Chondrocyte (in vitro differentiated cells): ENCODE measurements at places on chromosomes 1 and 21. TPM values are rescaled to one million over a fixed set of nuclear protein-coding genes. Genes with fewer than 3 reads are reported as not detected.

DNA sequence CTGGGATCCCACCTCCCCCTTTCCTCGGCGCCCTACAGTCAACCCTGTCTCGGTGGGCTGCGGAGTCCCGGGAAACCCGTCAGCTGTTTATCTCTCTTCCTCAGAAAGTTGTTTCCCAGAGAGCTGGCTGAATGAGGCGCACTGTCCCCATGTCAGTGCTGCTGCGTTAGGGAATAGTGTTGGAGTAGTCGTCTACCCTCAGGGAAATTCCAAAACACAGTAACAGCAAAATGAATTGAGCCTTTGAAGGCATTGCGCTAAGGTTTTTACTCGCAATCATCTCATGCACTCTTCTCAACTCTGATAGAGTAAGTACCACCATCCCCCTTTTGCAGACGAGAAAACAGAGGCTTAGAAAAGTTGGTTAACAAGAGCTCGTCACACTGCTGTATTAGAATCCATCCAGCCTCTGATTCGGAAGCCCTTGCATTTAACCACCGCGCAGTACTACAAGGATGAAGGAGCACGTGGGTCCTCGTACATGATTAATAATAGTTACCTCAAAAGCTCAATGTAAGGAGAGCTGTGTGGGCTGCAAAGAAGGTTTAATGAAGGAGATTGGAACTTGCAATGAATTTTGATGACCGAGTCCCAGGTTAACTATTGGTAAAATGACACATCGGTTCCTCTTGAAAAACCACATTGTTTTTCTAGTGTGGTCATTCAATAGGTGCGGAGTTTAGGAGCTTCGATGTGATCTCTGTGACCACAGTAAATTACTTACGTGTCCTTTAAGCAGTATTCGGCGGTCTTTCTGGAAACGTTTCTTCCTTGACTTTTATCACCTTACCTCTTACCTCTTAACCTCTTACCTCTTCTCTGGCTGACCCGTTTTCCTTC is 788 bp upstream of the EDEM3 start:
- peak overlapping the region; percentile 94 for H3K27ac ChIP-seq
- peak overlapping the region; percentile 95 for H3K4me3 ChIP-seq
- peaks cover 29% of the 10 kb centered on the region for H3K4me1 ChIP-seq
- no peaks in the 10 kb centered on the region for H3K36me3 ChIP-seq
- DNase-seq = no peak

- no peak for DNase-seq
- no peaks in the 10 kb centered on the region for H3K36me3 ChIP-seq
- H3K27ac ChIP-seq = no peak overlapping the region
- H3K4me3 ChIP-seq = no peak overlapping the region
- H3K4me1 ChIP-seq = no peaks in the 10 kb centered on the region
Observed at GRCh38 chr1:56938646-56939045, 27.2 kb downstream of the C8B start.

GRCh38 chr1:246592695-246593094 is 26.4 kb downstream of the CNST start:
- no peak overlapping the region for H3K4me3 ChIP-seq
- peaks cover 71% of the 10 kb centered on the region for H3K4me1 ChIP-seq
- H3K27me3 ChIP-seq = no peaks in the 10 kb centered on the region

GRCh38 chr1:20948101-20948500 is 161.0 kb upstream of the HP1BP3 start:
- no peaks in the 10 kb centered on the region for H3K27me3 ChIP-seq
- H3K36me3 ChIP-seq = peaks cover 7% of the 10 kb centered on the region
- no peak overlapping the region for H3K27ac ChIP-seq
- DNase-seq = no peak
- no peaks in the 10 kb centered on the region for H3K4me1 ChIP-seq

DNA sequence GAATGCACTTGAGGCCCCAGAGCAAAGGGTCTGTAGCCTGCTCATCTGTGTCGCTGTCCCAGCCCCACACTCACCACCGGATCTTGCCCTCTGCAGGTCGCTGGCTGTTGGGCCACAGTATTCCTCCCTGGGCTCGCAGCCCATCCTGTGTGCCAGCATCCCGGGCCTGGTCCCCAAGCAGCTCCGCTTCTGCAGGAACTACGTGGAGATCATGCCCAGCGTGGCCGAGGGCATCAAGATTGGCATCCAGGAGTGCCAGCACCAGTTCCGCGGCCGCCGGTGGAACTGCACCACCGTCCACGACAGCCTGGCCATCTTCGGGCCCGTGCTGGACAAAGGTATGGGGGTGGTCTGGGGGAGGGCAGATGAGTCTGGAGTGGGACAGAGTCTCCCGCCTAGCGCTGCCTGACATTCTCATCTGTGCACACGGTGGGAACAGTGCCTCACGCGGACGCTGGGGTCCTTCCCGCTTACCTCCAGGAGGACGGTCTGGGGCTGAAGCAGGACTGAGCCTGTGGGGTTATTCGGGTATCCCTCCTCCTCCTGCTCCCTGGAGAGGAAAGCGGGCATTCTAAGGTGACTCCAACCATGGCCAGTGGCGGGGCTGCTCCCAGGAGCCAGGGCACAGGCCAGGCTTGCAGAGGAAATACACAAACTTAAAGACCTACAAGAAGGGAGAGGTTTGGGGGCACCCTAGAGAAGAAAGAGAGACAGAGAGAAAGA is 15.9 kb downstream of the WNT3A start:
- no peak overlapping the region for H3K27ac ChIP-seq
- no peak overlapping the region for H3K4me3 ChIP-seq
- peaks cover 35% of the 10 kb centered on the region for H3K27me3 ChIP-seq

- DNase-seq = no peak
- no peak overlapping the region for H3K4me3 ChIP-seq
- no peaks in the 10 kb centered on the region for H3K27me3 ChIP-seq
- peaks cover 23% of the 10 kb centered on the region for H3K4me1 ChIP-seq
- peak overlapping the region; percentile 65 for H3K27ac ChIP-seq
Observed at GRCh38 chr1:229440851-229441537, 7.1 kb upstream of the ACTA1 start.

- H3K4me1 ChIP-seq = peaks cover 65% of the 10 kb centered on the region
- no peaks in the 10 kb centered on the region for H3K36me3 ChIP-seq
- no peak within 1 kb of the TSS for H3K4me3 ChIP-seq
- H3K27ac ChIP-seq = peak within 1 kb of the TSS; percentile 34
- no peak for DNase-seq
Observed at GRCh38 chr1:153540394-153541361, at the start of gene S100A5. Gene S100A5, minus strand, starts transcription at chr1:153540934. Its CDS starts 743 bp downstream, at chr1:153540191.

DNA sequence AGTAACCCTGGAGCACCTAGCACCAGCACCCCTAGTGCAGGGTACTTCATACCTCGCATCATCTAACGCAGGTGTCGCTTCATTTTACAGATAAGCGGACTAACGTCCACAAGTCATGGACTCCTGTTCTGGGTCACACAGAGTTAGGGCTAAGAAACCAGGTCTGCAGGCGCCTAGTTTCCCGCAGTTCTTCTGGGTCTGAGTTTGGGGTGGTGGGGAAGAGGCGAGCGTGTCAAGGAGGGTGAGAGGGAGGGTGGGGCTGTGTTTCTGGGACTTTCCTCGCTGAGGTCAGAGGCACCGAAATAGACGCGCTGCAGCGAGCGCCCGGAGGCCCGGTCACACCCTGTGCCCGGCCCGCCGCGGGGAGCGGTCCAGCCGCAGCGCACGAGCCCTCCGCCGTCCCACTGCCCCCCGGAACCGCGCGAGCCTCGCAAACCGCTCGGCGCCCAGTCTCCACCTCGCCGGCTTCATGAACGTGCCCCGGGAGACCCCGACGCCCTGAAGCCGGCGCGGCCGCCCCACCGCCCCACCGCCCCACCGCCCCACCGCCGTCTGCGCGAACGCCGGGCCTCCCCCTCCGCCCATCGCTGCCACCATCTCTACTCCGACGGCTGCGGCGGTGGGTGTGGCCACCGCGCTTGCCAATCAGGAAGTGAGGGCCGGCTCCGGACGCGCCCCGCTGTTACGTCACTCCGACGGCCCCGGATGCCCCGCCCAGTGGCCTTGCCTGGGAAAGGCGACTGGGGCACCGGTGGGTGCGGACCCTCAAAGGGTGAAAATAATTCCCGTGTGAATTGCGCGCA is 12.3 kb downstream of the IFI6 start:
- H3K27me3 ChIP-seq = no peaks in the 10 kb centered on the region
- DNase-seq = no peak
- peak overlapping the region; percentile 71 for H3K4me3 ChIP-seq
- H3K36me3 ChIP-seq = no peaks in the 10 kb centered on the region

- no peak for DNase-seq
- H3K27ac ChIP-seq = no peak overlapping the region
- peaks cover 19% of the 10 kb centered on the region for H3K4me1 ChIP-seq
Observed at GRCh38 chr1:61102621-61103020, 20.3 kb downstream of the NFIA start.

DNA sequence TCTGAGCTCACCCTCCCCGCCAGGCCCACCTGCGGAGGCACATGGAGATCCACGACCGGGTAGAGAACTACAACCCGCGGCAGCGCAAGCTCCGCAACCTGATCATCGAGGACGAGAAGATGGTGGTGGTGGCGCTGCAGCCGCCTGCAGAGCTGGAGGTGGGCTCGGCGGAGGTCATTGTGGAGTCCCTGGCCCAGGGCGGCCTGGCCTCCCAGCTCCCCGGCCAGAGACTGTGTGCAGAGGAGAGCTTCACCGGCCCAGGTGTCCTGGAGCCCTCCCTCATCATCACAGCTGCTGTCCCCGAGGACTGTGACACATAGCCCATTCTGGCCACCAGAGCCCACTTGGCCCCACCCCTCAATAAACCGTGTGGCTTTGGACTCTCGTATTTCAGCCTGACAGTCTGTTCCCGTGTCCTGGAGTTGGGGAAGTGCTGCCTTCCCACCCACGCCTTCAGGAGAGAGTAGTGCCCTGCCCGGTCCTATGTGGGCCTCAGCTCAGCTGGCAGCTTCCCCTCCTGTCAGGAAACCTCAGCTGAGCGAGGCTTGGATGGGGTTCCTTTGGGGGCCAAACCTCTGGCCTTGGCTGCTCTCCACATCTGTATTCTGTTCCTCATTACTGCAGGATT is 9.2 kb downstream of the ZBTB48 start:
- no peaks in the 10 kb centered on the region for H3K4me1 ChIP-seq
- H3K27ac ChIP-seq = peak overlapping the region; percentile 45
- DNase-seq = no peak
- H3K4me3 ChIP-seq = no peak overlapping the region

DNA sequence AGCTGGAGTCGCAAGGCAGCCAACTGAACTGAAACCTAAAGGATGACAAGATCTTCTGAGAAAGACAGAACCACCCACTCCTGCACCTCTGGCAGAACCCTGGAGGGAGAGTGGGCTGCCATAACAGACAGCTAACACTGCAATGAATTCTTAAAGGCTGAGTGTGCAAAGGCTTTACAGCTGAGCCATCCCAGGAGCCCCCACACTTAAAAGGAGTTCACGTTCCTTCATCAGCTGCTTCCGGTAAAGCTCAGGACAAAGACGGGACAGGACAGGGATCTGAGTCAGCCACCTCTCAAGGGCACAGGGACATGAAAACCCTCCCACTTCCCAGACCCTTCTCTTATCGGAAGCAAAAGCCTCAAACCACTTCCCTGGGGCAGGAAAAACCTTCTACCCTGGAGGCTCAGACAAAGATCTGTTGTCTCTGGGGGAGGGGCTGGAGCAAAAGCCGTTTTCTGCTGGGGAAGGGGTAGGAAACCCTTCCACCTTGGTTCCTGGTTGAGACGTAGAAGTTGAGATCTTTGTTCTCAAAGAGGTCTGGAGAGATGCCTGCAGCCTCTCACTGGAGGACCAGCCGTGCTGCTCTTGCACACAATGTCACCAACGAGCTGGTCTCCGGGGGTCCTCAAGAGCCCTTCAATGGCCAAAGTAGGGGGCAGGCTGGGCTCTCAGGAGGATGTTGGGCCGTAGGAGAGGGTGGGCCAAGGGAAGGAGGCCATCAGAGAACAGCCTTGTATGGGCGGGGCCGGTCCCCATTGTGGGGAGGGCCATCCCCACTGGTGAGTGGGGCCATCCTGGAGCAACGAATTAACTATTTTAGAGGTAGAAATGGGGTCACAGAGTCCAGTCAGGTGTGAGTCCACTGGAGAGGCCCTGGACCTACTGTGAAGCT is 452.4 kb downstream of the PTPRU start:
- no peaks in the 10 kb centered on the region for H3K36me3 ChIP-seq
- H3K4me1 ChIP-seq = peaks cover 25% of the 10 kb centered on the region
- no peak for DNase-seq
- no peaks in the 10 kb centered on the region for H3K27me3 ChIP-seq
- no peak overlapping the region for H3K4me3 ChIP-seq
- peak overlapping the region; percentile 18 for H3K27ac ChIP-seq

ADAMTS4 gene
- 1.5 to 2.8 TPM (median 2.2 TPM) in 3 replicates for total RNA-seq

AMY2A gene
- not detected in 3 replicates for total RNA-seq
